ENCODE measurements at places on chromosomes 5 and 9.
A peak's percentile ranks its signal among the peaks of the same experiment; 100 is the strongest.

DNA sequence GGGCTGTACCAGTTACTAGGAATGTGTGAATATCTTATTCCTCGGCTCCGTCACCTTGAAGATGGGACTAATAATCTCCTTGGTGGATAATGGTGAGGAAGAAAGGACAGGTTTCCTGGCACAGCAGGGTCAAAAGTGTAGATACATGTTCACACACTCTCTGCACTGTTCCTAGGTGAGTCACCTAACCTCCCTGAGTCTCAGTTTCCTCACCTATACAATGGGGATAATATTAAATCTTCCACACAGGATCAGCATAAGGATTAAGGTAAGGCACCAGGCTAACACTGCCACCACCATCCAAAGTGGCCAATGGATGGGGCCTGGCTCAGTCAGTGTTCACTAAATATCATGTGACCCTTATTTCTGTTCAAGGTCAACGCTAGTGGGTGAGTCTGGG lies 66.9 kb downstream of the PSMB7 start:
- DNase-seq = no peak

DNA sequence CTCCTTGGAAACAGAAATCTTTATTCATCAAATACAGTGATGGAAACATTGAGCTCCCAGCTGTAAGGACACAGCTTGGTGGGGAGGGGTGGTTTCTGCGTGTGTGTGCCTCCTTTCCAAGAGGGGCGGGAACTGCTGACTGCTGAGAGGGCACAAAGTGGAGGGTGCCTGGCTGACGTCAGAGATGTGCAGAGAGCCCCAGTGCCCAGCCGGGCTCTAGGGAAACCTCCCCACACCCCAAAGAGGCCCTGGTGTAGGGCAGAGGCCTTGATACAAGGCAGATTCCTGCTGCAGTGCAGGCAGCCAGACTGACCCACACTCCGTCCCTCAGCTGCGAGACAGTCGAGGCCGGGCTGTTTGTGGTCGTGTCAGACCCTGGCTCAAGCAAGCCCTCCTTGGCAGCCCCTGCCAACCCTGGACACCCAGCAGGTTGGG lies 191.0 kb downstream of the CACNA1B start:
- no peak for DNase-seq

- DNase-seq = no peak
Measured at GRCh38 chr9:86040861-86041155, 58.5 kb downstream of the GOLM1 start.

DNA sequence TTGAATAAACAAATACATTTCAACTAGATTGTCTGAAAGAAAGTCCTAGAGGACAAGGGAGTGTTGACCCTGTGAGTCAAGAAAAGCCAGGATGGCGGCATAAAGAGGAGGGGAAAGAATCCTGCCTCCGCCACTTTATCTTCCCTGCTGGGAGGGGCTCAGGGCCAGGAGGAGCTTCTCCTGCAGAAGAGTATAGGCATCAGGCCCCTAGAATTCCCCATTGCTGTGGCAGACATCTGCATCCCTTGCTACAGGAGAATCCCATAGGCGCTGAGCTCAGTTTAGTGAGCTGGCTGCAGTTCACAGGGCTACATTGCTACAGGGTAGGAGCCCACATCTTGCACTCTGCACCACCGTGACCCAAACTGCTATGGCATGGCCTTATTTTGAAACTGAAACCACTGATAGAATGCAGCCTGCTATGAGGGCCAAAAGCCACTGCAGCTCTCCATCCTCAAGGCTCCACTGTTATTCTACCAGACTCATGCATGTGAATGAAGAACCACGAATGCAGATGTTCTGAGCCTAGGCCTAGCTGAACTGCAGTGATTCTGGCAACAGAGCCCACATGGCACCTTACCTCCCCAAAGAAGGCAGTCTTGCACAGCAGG lies 941.4 kb upstream of the CTNND2 start:
- no peak for DNase-seq

- DNase-seq = no peak
Measured at GRCh38 chr9:96056226-96056625, 180.7 kb downstream of the ERCC6L2 start.

DNA sequence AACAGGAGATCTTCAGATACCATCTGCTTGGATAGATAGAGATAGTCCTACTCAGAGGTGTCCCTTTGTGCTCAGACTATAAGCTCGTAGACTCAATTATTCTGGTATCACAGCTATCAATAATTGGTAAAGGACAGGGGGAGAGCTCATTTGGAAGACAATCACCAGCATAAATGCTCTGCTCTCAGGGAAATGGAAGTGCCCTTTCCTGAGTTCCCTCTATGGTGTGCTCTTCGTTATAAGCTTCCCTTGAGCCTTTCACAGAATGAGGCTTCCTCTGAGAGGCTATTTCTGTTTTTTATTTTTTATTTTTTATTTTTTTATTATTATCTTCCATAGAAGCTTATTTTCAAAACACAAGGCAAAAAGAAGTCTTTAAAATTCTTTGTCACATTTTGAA lies 1155.7 kb upstream of the DMAC1 start:
- DNase-seq = no peak

DNA sequence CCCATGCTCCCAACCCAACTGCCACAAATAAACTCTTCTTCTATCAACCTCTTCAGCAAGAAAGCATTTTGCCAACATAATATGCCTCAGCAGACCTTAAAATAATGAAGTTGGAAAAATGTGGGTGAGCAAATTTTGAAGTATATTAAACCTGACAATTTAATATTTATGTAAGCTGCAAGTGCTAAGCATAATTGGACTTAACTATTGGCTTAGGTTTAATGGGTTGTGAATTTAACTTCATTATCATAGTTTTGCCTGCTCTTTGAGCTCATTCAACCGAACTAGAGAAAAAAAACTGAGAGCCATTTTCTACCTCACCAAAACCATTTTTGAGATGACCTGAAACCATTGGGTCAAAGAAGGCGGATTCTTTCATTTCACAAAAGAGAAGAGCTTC lies 805.5 kb upstream of the DMAC1 start:
- no peak for DNase-seq

DNA sequence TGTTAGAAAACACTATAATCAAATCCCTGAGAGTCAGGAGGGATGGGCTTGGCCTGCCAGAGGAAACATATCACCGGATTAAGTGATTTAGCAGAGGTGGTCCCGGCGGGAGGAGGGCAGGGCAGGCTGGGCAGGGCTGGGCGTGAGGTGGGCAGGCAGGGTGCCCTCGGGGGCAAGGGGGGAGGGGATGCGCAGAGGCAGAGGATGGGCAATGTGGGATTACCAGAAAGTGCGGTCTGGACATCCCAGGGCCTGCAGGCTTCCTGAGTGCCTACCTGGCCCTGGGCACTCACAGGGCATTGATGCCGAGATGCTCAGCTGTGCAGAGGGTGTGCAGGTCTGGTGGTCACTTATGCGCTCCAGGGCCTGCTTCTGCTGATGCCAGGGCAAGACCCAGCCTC lies 115.2 kb downstream of the ADAMTS2 start:
- no peak for DNase-seq

DNA sequence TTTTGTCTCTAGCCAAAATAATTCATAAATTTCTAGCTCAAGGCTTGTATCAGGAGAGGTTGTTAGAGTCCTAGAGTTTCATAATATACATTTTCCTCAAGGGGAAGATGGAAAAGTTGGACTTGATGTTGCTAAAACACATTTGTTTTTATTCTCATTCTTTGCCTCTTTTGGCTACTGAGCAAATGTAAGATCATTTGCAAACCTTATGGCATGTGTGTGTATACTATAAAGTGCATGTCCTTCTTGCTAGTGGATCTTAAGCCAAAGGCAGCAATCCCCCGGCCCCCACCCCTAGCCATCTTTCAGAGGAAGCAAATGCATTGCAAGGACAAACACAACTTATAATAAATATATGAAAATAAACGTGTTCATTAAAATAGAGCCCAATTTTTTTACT lies 43.0 kb downstream of the ADAMTSL1 start:
- DNase-seq = no peak

DNA sequence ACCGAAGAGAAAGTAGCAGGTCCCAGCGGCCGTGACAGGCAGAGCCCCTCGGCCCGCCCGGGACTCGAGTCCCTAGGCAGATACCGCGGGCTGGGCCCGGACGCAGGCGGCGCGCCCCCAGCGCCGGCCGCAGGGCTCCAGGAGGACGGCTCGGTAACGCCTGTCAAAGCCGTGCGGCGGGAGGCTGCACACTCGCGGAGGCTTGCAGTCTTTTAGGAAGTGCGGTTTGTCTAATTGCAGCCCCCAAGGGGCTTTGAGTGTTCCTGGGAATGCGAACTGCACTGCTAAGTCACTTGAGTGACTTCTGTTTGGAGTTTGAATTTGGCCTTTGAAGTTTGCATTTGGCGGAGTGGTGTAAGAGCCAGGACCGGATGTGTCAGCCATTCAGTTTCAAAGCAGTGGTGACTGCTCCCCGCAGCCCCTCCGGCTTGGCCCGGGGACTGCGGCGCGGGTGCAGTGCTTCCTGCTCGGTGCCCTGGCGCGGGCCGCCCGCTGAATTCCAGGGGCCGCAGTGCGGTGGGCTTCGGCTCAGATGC lies 1.3 kb downstream of the MAP3K1 start:
- peak; percentile 54 for DNase-seq

GRCh38 chr9:72954431-72955125 lies 1.7 kb upstream of the ALDH1A1 start:
- DNase-seq = no peak

DNA sequence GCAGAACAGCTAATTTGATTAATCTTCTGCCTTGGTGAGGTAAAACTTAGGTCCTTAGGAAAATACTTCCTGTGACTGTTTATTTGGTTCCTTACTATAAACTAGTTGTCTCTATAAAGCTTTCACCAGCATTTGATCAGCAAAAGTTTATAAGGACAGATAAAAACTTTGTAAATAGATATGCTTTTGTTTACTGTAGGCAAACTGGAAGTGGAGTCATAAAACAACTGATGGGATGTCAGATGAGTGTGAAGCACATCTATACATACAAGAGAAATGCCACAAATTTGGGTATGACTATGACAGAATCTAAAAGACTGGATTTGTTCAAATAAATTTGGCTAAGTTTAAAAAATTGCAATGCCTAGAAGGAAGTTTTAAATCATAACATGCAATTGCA lies 5.5 kb downstream of the PTGER4 start:
- no peak for DNase-seq

- DNase-seq = peak; percentile 34
Measured at GRCh38 chr5:38926121-38926520, 80.3 kb downstream of the OSMR start.

GRCh38 chr5:35990941-35991611 lies at the start of gene UGT3A1:
Gene UGT3A1, minus strand, starts transcription at chr5:35991390. Its CDS starts 150 bp downstream, at chr5:35991240.
- no peak for DNase-seq

GRCh38 chr9:18710065-18710464 lies 236.1 kb downstream of the ADAMTSL1 start:
- DNase-seq = no peak

DNA sequence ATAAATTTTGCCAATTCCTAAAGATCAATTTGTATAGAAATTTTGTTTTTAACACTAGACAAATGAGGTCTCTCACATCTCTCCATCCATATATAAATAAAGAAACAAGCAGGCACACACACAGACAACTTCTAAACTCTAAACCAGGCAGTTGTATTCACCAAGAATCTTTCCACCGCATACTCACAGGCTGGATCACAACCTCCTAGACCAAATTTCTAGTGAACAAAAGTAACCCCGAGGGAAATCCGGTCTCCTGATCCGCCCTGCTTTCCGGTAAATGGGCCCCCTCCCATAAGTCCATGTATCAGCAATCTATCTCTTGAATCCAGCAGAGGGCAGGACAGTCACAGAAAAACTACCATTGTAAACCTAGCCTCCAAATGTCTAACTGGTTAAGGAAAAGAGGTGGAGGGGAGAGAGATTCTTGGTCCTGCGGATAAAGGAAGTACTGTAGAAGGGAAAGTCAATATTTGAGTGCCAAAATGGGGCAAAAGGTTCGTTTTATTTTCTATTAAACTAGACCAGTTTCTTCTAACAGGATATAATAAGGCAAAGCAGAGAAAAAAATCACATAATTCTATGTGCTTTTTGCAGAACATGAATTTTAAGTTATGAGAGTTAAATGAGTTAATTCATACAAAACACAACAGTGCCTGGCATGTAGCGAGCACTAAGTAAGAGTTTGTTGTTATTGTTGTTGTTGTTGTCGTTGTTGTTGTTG lies 4.8 kb upstream of the SMU1 start:
- DNase-seq = peak; percentile 58

DNA sequence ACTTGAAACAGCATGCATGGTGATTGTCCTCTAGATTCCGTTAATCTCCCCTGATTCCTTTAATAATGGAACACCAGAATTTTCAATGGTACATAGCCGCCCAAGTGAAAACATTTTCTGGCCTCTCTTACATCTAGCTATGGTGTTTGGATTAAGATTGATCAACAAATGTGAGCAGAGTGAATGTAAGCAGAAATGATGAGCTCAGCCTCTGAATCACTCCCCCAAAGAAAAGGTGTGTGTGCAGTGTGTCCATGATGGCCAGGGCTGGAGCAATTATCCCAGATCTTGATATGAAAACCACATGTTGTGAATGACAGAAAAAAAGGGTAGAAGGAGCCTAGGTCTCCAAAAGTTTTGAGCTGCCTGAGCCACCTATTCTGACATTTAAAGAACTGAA lies 55.3 kb downstream of the OR2K2 start:
- DNase-seq = no peak

DNA sequence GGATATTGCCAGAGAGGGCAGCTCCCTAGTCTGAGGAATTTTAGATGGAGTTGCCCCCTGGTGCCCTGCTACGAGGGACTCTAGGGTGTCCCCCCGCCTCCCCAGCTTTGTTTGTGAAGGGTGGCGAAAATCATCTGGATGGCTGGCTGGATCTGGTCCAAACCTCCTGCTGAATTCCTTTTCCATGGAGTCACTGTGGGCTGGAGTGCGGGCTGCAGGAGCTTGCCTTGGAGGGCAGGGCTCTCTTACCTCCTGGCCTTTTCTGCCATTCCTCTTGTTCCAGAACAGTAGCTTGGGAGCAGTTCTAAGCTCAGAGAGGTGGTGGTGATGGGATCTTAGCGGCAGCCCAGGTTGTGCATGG lies 2.1 kb downstream of the SYNPO start:
- peak; percentile 85 for DNase-seq

- no peak for DNase-seq
Measured at GRCh38 chr5:80238097-80238496, 17.8 kb downstream of the SERINC5 start.

Measured in HS-5 (cell line).